ENCODE measurements at places on chromosomes 3 and 15.

- no peak for DNase-seq
Measured at GRCh38 chr15:63869371-63870042, 35.8 kb upstream of the HERC1 start.

DNA sequence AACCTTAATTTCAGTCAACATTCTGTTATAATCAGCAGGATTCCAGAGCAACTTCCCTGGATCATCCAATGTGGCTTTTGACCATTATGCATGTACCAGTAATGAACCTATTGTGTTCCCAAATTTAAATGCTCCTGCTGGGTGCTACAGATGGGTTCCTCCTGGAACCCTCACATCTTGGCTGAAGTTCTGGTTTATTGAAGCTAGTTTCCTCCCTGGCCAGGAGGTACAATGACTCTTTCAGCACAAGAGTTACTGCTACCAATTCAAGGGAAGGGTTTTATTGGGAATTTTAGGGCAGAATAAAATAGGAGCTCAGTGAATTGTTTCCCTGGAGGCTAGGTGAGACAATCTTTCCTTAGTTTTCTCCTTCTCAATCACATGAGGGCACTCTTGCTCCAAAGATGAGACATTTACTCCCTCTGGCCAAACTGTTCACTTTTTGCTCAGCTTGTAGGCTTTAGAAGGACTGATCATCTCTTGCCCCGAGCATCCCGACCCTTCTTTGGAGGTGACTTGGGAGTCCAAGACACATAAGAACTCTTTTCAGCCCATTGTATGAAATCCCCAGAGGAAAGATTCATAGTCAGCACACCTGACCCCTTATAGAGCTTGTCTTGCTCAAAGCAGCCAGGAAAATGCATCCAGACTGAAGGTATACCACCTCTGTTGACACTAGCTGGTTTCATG lies 8.8 kb upstream of the NPHP3 start:
- no peak for DNase-seq

DNA sequence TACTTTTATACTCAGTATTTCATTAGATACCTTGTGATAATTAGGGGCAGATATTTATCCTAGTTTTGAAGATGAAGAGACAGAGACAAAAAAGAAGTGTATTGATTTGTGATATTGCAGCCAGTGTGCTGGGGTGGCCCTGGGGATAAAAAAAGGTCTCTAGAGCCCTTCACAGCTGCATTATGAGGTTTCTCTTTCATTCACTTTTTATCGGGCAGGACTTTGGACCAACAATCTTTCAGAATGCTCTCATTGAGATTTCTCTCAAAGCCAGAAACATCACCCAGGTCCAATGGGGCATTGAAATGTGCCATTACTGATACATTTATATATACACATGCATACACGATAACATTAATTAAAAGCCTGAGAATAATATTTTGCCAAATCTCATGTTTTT lies 20.5 kb upstream of the SELENOT start:
- DNase-seq: no peak

DNA sequence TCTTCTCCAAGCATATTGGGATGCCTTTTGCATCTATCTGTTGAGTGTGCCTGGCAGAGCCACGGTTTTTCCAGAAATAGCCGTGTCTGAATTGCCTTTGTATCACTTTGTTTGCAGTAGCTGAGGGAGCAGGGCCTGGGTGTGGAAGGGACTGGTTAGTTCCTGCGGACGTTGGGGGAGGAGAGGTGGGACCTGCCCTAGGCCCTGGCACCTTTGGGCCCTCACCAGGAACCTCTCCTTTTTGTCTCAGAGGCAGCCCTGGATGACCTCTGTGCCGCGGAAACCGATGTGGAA lies 18.6 kb downstream of the ATRIP start:
- DNase-seq: no peak

DNA sequence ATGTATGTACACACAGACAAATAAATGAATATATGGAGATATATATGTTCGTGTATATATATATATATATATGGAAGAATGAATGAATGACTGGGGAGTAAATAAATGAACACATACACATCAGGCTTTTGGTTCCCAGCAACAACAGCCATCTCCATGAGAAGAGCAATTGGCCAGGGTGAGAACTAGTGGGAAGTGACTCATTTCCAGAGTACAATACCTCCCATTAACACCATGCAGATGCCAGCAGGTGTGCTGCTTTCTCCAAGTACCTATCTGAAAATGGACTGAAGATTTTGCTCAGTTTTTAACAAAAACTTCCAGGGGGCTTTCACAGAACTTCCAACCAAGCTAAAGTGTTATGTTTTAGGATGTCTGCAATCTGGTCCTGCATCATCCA lies 179.8 kb upstream of the SLC2A2 start:
- no peak for DNase-seq

- DNase-seq: no peak
Measured at GRCh38 chr3:144033863-144034262, 62.2 kb downstream of the DIPK2A start.
